Stimulated activated CD4-positive, alpha-beta T cell treated with anti-CD3 and anti-CD28 coated beads, Interleukin-15, amount 100 ng/mL, for 24 hours (primary cell): ENCODE measurements at places on chromosomes 7 and 10.

GRCh38 chr7:24707988-24708615, 49.2 kb downstream of the GSDME start:
- DNase-seq = no peak

DNA sequence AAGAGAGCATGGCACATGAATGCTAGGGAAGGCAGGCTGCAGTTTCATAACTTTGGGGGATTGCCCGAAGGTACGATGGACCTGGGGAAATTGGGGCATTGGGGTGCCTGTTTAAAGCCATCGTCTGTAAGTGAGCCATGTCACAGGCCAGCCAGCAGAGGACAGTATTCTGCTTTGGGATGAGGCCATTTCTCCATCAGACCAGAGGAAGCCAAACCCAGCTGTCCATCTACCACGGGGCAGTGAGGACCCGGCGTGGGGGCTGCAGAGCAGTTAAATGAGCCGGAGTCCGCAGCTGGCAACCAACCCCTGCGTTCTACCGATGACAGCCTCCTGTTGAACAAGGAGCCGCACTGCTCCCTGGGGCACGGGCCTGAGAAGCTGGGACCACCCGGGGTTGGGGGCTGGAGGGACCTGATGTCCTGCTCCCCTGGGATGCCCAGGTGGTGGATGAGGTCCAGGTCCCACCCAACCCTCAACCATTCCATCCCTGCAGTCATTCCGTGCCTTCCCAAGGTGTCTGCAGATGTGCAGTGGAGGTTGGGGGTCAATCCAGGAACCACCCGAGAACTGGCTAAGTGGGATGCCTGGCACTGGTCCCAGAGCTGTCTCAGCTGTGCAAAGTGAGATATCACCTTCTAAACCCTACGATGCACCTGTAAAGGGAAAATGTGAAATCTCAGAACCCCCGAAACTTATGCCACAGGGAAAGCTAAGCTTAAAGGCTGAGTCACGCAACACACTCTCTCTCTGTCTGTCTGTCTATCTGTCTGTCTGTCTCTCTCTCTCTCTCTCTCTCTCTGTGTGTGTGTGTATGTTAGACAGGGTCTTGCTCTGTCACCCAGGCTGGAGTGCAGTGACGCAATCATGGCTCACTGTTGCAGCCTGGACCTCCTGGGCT, 12.1 kb upstream of the RHBDD2 start:
- peak; percentile 58 for DNase-seq

DNA sequence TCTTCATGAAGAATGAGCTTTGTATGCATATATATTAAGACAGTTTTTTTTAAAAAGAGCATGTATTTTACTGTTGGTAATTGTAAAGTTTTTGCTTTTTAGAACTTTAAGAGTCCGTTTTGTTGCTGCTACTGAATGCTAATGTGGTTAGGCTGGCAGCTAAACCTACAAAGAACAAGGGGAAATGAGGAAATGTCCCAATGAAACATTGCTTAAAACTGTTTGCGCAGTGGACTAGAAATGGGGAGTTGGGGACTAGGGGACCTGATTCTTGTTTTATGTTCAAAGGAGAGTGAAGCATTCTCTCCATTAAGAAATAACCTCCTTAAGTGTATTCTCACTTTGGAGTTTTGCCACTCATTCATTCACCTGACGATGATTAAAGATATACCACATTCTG, 5.7 kb downstream of the NRF1 start:
- no peak for DNase-seq

- DNase-seq = peak; percentile 21
Measured at GRCh38 chr10:118732245-118733165, 22.3 kb downstream of the CACUL1 start.

GRCh38 chr10:15336211-15336610, 34.9 kb downstream of the FAM171A1 start:
- DNase-seq = no peak

- DNase-seq = peak; percentile 72
Measured at GRCh38 chr10:110504111-110504735, 6.5 kb downstream of the DUSP5 start.

GRCh38 chr7:1141651-1142050, 18.3 kb downstream of the ZFAND2A start:
- no peak for DNase-seq

DNA sequence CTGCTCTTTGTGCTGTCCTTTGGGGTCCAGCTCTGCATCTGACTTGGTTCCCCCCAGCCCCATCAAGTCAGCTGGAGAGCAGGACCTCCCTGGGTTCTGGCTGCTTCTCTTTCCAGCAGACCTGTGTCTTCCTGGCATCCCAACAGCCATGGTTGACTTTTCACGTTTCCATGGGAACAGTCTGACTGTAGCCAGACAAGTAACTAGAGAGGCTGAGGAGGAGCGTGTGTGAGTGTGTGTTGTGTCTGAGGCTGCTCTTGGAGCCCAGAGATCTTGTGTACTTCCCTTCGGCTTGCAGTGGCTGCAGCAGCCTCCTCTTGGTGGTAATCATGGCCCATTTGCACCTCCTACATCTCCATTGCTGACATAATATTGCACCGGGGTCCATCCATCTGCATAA, 332.0 kb downstream of the RPS24 start:
- no peak for DNase-seq

DNA sequence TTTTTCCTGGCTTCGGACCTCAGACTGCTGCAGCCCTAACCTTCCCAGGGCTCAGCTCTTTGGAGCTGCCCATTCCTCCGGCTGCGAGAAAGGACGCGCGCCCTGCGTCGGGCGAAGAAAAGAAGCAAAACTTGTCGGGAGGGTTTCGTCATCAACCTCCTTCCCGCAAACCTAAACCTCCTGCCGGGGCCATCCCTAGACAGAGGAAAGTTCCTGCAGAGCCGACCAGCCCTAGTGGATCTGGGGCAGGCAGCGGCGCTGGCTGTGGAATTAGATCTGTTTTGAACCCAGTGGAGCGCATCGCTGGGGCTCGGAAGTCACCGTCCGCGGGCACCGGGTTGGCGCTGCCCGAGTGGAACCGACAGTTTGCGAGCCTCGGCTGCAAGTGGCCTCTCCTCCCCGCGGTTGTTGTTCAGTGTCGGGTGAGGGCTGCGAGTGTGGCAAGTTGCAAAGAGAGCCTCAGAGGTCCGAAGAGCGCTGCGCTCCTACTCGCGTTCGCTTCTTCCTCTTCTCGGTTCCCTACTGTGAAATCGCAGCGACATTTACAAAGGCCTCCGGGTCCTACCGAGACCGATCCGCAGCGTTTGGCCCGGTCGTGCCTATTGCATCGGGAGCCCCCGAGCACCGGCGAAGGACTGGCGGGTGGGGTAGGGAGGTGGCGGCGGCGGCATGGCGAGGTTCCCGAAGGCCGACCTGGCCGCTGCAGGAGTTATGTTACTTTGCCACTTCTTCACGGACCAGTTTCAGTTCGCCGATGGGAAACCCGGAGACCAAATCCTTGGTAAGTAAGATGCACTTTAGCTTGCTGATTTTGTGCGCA, at the start of gene PLXDC2:
Gene PLXDC2 (plus strand): TSS at position 22 of the 820 bp plus-strand sequence.
- DNase-seq = peak; percentile 8
